ENCODE measurements at places on chromosomes 11 and 22. TPM values are rescaled to one million over a fixed set of nuclear protein-coding genes. Genes with fewer than 3 reads are reported as not detected.
A peak's percentile ranks its signal among the peaks of the same experiment; 100 is the strongest.

SPON1 gene
- 9.4 TPM for total RNA-seq

BTG4 gene
- not detected for total RNA-seq

RAG2 gene
- total RNA-seq: not detected

ADM gene
- total RNA-seq: 14.2 TPM

PLA2G3 gene
- total RNA-seq: not detected

PACSIN3 gene
- 198 TPM for total RNA-seq

RASL10A gene
- total RNA-seq: 1.4 TPM

GRCh38 chr22:26345496-26345895, 83.6 kb upstream of the ASPHD2 start:
- H3K27me3 ChIP-seq: peaks cover 69% of the 10 kb centered on the region
- no peak for DNase-seq
- no peaks in the 10 kb centered on the region for H3K4me1 ChIP-seq
- H3K4me3 ChIP-seq: no peak overlapping the region

- peaks cover 22% of the 10 kb centered on the region for H3K4me1 ChIP-seq
- H3K36me3 ChIP-seq: no peaks in the 10 kb centered on the region
- no peak overlapping the region for H3K4me3 ChIP-seq
- DNase-seq: no peak
- H3K27me3 ChIP-seq: peaks cover 4% of the 10 kb centered on the region
These were observed 10.7 kb downstream of the PRG3 start for GRCh38 chr11:57370251-57370650.

DNA sequence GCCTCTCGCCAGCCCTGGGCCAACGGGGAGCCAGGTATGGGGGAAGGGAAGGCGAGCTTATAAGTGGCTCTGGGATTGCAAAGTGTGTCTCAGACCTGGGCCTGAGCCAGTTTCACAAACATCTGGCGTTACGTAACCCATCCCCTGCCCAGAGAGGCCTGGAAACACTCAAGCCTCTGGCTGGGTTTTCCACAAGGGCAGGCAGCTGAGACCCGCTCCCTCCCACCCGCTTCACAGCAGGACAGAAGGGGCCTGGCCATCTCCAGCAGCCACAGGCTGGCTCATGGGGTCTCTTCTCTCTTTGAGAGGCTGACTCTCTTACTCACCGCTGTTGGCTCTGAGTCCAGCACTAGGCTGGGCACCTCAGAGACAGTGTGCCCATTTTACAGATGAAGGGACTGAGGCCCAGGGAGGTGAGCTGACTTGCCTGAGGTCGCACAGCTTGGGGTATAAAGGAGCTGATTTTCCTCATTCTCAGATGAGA, 44.5 kb downstream of the TRIOBP start:
- peak; percentile 89 for DNase-seq
- H3K27ac ChIP-seq: peak overlapping the region; percentile 70
- H3K4me3 ChIP-seq: no peak overlapping the region
- no peaks in the 10 kb centered on the region for H3K27me3 ChIP-seq
- H3K4me1 ChIP-seq: peaks cover 50% of the 10 kb centered on the region
- H3K36me3 ChIP-seq: no peaks in the 10 kb centered on the region

DNA sequence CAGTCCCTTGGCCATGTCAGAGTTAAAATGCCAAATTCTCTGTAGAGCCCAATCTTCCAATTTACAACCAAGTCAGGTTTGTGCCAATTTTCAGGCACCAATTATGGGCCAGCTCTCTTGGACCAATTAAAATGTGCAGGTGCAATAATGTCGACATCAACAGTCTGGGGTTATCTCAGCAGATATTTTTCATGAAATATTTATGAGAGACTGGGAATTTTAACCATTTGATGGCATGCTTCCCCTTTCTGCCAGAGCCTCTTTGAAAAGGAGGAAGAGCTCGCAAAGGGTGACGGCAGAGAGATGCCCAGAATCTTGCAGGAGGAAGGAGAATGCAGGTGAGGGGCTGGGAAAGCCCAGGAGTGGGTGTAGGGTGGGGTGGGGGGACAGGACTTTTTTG, 100.8 kb upstream of the SYT13 start:
- DNase-seq: no peak
- no peak overlapping the region for H3K27ac ChIP-seq
- peaks cover 84% of the 10 kb centered on the region for H3K27me3 ChIP-seq

DNA sequence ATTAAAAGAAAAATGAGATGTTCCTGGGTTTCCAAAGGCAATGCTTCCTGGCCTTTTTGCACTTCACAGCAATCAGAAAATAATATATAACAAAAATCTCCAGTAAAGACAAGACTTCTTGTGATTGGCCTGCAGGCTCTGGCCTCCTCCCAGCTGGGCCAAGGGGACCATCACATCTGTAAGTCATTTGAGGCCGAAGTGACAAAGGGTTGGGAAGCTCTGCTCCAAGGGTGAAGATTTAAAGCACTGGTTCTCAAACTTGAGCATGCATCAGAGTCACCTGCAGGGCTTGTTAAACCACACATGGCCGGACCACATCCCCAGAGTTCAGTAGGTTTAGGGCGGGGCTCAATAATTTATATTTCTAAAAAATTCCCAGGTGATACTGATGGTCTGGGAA, 32.1 kb downstream of the ARFGAP2 start:
- H3K27me3 ChIP-seq: no peaks in the 10 kb centered on the region
- H3K36me3 ChIP-seq: no peaks in the 10 kb centered on the region
- DNase-seq: no peak
- H3K27ac ChIP-seq: no peak overlapping the region

GRCh38 chr11:12715941-12716340, 41.7 kb downstream of the TEAD1 start:
- H3K27me3 ChIP-seq: no peaks in the 10 kb centered on the region
- H3K4me1 ChIP-seq: peaks cover 63% of the 10 kb centered on the region
- H3K27ac ChIP-seq: peak overlapping the region; percentile 0
- no peak for DNase-seq

DNA sequence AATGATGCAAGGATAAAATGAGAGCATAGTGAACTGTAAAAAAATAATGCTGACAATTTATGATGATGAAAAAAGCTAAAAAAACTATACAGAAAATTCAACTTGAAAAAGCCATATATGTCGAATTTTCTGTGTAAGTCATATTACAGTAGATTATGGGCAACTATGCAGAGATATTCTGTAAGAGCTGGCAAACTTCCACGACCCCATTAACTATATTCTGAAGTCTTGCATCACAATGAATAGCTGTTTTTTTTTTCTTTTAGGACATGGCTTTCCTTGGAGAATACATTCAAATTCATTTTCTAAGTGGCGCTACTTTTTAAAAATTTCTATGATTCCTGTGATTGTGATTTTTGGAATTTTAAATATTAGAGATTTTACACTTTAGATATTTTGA, 18.4 kb downstream of the PSMD13 start:
- peaks cover 11% of the 10 kb centered on the region for H3K27me3 ChIP-seq
- DNase-seq: no peak
- peaks cover 39% of the 10 kb centered on the region for H3K36me3 ChIP-seq

- H3K36me3 ChIP-seq: no peaks in the 10 kb centered on the region
- H3K27ac ChIP-seq: peak overlapping the region; percentile 74
- H3K4me3 ChIP-seq: no peak overlapping the region
- DNase-seq: no peak
These were observed 471.4 kb downstream of the SOX6 start for GRCh38 chr11:15884777-15885540.

GRCh38 chr11:95512682-95513081, 276.9 kb downstream of the FAM76B start:
- peak; percentile 22 for DNase-seq
- H3K27me3 ChIP-seq: no peaks in the 10 kb centered on the region
- no peaks in the 10 kb centered on the region for H3K36me3 ChIP-seq
- H3K27ac ChIP-seq: peak overlapping the region; percentile 49

DNA sequence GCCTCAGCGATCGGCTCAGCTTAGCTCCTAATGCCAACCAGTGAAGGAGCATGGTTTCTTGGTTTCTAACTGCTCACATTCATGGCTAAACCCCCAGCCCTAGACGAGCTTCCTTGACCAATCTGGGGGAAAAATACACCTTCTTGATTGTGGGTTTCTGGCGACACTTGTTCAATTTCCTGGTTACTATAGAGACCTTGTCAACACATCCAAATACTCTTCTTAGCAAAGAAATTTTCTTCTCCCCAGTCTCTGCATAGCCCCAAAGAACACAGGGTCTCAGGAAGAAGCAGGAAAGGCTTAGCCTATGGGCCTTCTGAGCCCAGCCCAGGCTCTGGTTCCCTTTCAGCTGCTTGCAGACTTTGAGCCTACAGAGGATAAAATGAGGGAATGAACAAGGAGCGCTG, 88.5 kb upstream of the SYT13 start:
- H3K36me3 ChIP-seq: no peaks in the 10 kb centered on the region
- H3K27me3 ChIP-seq: peaks cover 41% of the 10 kb centered on the region
- peaks cover 9% of the 10 kb centered on the region for H3K4me1 ChIP-seq
- H3K4me3 ChIP-seq: no peak overlapping the region
- H3K27ac ChIP-seq: no peak overlapping the region
- no peak for DNase-seq

DNA sequence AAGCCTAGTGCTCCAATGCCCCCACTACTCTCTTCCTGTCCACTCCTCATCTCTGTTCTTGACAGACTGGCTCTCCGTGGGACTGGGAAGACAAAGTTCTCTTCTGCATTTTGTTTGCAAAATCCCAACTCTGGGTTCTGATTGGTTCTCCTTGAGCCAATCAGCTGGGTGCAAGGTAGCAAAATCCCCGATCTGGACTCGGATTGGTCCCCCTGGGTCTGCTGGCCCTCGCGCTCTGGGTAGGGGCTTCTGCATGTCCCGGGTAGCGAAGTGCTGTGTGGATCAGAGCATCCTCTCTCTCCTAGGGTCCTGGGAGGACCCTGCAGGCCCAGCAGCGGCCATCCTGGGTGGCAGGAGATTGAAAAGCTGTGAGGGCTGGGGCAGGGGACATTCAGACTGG, 22.3 kb upstream of the A4GALT start:
- no peaks in the 10 kb centered on the region for H3K36me3 ChIP-seq
- peaks cover 42% of the 10 kb centered on the region for H3K4me1 ChIP-seq
- H3K27ac ChIP-seq: peak overlapping the region; percentile 91
- DNase-seq: peak; percentile 64

DNA sequence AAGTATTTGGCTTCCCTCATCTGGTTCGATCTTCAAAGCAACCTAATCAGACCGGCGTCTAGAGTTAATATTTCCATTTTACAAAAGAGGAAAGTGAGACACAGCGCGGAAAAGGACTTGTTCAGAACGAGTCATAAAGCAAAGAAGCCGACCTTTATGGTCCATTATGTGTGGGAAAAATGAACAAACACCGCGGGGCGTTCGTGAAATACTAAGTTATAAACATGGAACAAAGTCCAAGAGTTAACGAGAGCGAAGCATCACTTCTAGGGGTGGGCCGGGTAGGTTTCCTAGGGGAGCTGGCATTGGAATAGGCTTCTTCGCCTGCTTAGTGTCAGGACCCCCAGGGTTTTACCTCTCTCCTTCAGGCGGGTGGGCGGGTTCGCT, 575 bp downstream of the DUSP18 start:
- H3K4me3 ChIP-seq: peak overlapping the region; percentile 95
- no peak for DNase-seq
- peaks cover 25% of the 10 kb centered on the region for H3K4me1 ChIP-seq
- peaks cover 22% of the 10 kb centered on the region for H3K36me3 ChIP-seq
- H3K27me3 ChIP-seq: no peaks in the 10 kb centered on the region

DNA sequence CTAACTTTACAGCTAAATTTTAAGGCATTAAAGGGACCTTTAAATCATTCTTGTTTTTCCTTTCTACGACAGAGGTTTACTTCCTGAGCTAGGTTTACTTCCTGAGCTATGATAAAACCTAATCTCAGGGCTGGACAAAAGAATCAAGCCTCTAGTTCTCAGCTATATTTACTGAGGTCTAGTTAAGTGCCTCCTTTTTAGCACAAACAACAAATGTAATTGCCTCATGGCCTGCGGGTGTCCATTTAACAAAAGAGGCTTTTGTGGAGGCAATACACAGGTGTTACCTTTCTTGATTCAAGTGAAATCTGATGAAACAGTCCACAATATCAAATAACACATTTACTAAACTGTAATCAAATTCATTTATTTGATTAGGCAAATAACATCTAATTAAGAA, 67.3 kb downstream of the IMMP1L start:
- peaks cover 4% of the 10 kb centered on the region for H3K36me3 ChIP-seq
- no peak for DNase-seq
- H3K4me3 ChIP-seq: no peak overlapping the region

GRCh38 chr11:99160447-99160846, 139.7 kb downstream of the CNTN5 start:
- no peaks in the 10 kb centered on the region for H3K27me3 ChIP-seq
- no peak overlapping the region for H3K27ac ChIP-seq
- no peak for DNase-seq
- H3K4me3 ChIP-seq: no peak overlapping the region
- no peaks in the 10 kb centered on the region for H3K36me3 ChIP-seq

DNA sequence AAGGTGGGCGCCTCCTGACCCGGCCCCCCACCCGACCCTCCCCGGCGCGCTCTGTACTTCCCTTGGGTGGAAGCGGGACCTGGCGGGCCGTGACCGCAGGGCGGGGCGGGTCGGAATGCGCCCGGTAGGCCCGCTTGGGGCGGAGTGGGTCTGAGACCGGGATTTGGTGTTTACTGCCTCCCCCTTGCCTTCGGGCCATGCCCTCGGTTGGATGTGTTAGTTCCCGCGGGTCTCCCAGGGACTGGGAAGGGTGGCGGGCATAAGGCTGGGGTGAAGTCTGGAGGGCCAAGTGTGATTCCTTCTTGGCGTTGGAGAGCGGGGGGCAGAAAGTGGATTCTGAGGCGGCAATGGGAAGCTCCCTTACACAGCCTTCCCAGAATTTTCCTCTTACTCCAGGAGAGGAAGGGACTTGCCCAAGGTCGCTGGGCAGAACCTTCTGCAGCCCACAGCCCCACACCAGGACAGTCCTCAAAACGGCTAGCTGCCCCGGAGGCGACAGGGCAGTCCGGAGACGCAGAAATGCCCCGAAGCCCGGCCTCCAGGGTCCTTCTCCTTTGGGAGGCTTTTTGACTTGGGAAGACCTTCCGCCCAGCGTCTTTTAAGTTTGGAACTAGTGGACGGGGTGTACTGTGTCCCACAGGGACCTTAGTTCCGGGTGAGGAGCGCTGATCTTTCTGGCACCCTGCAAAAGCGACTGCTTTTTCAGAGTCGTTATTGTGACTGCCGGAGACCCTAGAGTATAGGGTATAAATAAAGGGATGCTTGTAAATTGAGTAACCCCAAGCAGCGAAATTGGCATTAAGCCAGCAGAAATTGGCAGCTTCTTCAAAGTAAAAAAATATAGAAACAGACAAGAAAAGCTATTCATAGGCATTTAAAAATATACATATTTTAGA, 647 bp downstream of the SWAP70 start:
- peaks cover 11% of the 10 kb centered on the region for H3K36me3 ChIP-seq
- H3K4me3 ChIP-seq: peak overlapping the region; percentile 96
- H3K4me1 ChIP-seq: peaks cover 37% of the 10 kb centered on the region
- no peaks in the 10 kb centered on the region for H3K27me3 ChIP-seq

- no peak overlapping the region for H3K27ac ChIP-seq
- H3K4me1 ChIP-seq: peaks cover 33% of the 10 kb centered on the region
- H3K36me3 ChIP-seq: no peaks in the 10 kb centered on the region
- no peak for DNase-seq
- no peak overlapping the region for H3K4me3 ChIP-seq
These were observed 26.0 kb downstream of the DUSP8 start for GRCh38 chr11:1546077-1546535.

DNA sequence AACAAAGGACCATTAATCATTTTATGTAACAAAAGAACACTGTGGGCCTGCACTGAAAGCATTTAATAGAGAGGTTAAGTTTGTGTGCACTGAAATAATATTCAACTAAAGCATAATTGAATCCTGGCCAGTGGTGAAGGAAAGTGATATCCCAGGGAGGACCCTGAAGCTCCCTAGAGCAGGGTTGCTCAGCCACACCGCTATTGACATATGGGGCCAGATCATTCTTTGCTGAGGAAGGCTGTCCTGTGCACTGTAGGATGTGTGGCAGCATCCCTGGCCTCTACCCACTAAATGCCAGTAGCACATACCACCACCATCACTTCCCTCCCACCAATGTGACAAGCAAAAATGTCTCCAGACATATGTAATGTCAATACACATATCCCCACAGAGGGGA, 166.1 kb upstream of the MTNR1B start:
- no peaks in the 10 kb centered on the region for H3K4me1 ChIP-seq
- H3K4me3 ChIP-seq: no peak overlapping the region
- peaks cover 10% of the 10 kb centered on the region for H3K27me3 ChIP-seq
- H3K27ac ChIP-seq: no peak overlapping the region

Data from left ventricle myocardium inferior (tissue), 1 donor.